BE2C (cell line): ENCODE measurements at places on chromosomes 2 and 18.
A peak's percentile ranks its signal among the peaks of the same experiment; 100 is the strongest.

GRCh38 chr18:50218432-50219197 lies 23.7 kb upstream of the MYO5B start:
- no peak for DNase-seq

GRCh38 chr18:61921621-61922235 lies 28.9 kb upstream of the RNF152 start:
- no peak for DNase-seq

- no peak for DNase-seq
Measured at GRCh38 chr2:120804459-120804858, 68.8 kb downstream of the GLI2 start.

GRCh38 chr2:42959234-42960001 lies 167.0 kb upstream of the HAAO start:
- DNase-seq = no peak

- peak; percentile 43 for DNase-seq
Measured at GRCh38 chr18:26574958-26575864, 26.9 kb upstream of the KCTD1 start.

DNA sequence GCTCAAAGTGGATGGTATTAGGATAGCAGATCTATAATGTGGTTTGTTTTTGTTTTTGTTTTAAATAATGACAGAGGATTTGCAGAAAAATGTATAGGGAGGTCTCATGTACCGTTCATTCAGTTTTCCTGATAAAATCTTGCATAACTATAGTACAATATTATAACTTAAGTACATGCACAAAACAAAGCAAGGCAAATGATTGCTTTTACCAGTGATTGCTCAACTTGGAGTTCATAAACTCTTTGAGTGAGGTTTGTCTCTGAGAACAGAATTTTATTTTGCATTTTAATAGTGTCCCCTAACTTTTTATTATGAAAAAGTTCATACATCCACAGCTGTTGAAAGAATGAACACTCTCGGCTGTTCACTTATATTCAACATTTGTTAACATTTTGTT lies 96.6 kb downstream of the MAP4K4 start:
- DNase-seq = no peak

GRCh38 chr2:15303874-15304273 lies 257.3 kb downstream of the NBAS start:
- no peak for DNase-seq

GRCh38 chr2:120443946-120444345 lies 98.0 kb downstream of the INHBB start:
- no peak for DNase-seq

DNA sequence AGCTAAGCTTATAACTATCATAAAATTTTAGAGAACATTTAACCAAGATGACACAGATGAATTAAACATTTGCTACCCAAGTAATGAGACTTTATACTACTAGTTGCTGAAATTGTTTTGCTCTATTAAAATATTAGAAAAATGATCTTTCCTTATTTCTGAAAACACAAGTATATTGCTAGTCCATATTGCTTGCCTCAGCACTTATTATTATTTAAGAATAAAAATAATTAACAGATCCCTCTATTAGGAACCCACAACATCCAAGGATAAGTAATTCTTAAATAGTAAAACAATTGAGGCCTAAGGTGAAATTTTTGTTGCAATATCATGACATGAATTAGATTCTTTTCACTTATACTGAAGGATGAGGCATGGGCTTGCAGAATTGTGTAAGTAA lies 65.2 kb downstream of the CCDC148 start:
- no peak for DNase-seq

DNA sequence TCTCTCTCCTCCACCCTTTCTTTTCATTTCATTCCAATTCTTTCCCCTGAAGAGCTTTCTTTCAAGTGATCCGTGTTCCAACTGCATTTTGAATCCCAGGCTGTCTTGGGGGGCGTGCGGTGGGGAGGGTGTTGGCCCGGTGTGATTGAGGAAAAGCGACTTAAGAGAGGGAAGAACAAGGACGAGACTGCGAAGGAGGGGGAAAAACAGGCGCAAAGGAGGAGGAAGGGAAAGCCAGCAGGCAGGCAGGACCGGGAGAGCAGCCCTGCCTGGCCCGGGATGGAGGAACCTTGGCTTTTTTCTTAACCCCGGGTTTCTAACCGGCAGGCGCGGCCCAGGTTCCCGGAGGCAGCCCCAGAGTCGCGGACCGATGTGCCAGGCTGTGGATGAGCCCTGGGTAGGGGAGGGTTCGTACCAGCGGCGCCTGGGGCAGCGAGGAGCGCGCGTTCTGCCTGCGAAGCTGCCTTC lies 1.3 kb downstream of the ADCYAP1 start:
- DNase-seq = peak; percentile 36

- DNase-seq = no peak
Measured at GRCh38 chr2:97673182-97673914, 3.8 kb downstream of the C2orf92 start.

DNA sequence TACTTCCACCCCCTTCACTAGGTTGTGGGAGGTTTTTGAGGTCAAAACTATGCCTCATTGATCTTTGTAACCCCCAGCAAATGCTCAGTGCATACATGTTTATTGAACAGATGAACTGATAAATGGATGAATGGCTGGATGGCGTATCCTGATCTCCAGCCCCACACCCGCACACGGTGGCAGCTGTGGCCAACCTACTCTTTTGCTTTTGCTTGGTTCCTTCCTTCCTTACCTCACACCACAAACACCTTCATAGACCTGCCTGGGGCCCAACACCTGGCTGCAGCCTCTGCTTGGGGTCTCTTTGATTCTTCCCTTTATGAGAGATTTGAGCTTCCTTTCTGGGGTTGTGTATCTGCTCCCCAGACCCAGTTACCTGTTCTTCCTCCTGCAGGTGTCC lies 25.9 kb downstream of the SPP2 start:
- DNase-seq = no peak

GRCh38 chr2:102024410-102024809 lies 32.6 kb downstream of the IL1R2 start:
- no peak for DNase-seq

DNA sequence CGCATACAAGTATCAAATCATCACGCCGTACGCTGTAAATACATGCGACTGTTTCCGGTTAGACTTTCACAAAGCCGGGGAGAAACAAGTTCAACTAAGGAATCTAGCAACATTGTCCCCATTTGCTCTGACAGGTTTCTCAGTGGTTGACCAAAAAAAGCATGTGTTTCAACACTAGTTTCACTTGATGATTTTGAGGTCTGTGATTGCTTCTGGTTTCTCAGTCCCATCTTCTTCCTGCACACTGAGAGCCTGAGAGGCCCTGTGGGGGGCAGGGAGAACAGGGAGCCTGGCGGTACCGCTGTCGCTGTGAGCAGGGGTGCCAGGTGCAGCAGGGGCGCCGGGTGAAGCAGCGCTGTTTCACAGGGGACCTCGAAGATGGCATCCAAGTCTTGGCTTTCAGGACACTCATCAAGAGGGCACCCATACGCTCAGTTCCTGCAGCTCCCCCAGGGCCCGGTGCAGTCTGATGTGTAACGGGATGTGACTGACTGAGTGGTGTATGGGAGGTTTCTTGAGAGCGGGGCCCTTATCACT lies 270.9 kb downstream of the TWIST2 start:
- DNase-seq = no peak

- no peak for DNase-seq
Measured at GRCh38 chr2:228658998-228659397, 477.5 kb upstream of the SPHKAP start.

- peak; percentile 63 for DNase-seq
Measured at GRCh38 chr2:20590704-20591515, 60.0 kb downstream of the HS1BP3 start.

DNA sequence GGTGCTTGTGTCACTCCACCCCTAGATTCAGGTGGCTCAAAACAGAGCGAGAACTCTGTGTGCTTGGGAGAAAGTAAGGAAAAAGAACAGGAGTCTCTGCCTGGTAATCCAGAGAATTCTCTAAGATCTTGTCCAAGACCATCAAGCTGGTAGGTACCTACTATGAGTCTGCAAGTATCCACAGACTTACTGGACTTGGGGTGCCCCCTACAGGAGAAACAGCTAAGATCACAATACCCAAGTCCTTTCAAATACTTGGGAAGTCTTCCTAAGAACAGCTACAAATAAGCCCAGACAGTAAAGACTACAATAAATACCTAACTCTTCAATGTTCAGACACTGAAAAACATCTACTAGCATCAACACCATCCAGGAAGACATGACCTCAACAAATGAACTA lies 1143.6 kb upstream of the ACVR2A start:
- no peak for DNase-seq

DNA sequence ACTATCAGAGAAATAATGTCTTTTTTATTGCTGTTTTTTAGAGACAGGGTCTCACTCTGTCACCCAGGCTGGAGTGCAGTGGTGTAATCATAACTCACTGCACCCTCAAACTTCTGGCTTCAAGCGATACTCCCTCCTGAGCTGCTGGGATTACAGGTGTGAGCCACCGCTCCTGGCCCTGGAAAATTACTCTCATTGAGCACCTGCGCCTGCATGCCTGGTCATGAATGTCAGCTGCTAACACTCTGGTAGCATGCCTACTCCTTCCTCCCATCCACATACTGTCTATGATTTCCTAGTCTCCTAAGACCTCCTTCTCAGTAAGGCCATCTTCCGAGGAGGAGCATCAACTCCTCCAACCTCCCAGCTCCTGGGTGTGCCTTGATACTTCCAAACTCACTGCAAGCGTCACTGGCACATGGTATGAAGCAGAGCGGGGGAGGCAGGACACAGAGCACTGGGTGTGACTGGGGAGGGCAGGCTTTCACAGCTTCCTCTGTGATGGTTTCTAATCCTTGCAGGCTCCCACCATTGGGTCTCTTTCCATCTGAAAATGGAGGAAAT lies 1.6 kb upstream of the MAP2 start:
- no peak for DNase-seq

- DNase-seq = no peak
Measured at GRCh38 chr18:73924307-73924706, 223.3 kb downstream of the FBXO15 start.

DNA sequence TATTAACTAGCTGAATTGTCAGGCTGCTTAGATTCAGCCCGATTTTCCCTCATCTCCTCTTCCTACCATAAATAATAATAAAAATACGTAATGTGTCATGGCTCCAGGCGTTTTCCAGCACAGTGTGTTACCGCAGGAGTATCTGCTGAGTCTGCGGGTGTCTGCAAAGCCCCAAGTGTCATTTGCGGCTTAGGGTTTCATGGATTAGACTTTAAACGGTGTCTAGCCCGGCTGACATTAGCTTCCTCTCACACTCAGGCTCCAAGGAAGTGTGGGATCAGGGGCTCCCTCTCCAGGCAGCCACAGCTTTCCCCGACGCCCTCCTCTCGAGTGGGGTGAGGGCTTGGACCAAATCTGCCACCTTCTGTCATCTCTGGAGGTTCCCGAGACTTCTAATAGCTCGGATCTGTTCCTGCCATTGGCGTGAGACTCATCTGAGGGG lies 14.1 kb upstream of the HOXD1 start:
- no peak for DNase-seq

DNA sequence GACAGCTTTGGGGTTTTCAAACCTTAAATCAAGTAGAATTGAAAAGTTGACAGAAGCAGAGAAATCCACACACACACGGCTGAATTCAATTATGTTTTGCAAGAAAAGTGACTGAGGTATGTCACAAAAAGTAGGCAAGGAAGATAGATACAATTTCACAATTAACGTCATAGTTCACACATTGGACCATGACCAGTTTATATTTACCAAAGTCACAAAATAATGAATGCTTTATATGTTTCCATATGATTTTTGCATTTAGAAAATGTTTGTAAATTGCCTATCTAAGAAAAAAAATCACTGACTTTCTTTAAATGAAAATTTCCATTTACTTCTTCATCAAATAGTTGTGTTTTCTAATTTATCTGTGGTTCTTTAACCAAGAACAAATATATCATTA lies 29.4 kb upstream of the ZNF516 start:
- no peak for DNase-seq

- DNase-seq = no peak
Measured at GRCh38 chr2:12722447-12723316, 5.9 kb downstream of the TRIB2 start.

- DNase-seq = no peak
Measured at GRCh38 chr2:5093056-5093455, 599.1 kb upstream of the SOX11 start.

- DNase-seq = no peak
Measured at GRCh38 chr2:3406501-3406900, 27.0 kb downstream of the TRAPPC12 start.

GRCh38 chr2:96636551-96637171 lies 1.5 kb downstream of the KANSL3 start:
- DNase-seq = no peak

GRCh38 chr2:12335995-12336394 lies 380.7 kb upstream of the TRIB2 start:
- no peak for DNase-seq

GRCh38 chr2:168848225-168848624 lies 42.0 kb downstream of the SPC25 start:
- DNase-seq = peak; percentile 20
